ENCODE measurements at places on chromosomes 2 and 18.
A peak's percentile ranks its signal among the peaks of the same experiment; 100 is the strongest.

- no peak for DNase-seq
Measured at GRCh38 chr2:236015171-236015570, 153.0 kb downstream of the GBX2 start.

- peak; percentile 61 for DNase-seq
Measured at GRCh38 chr18:58213440-58213839, 169.4 kb downstream of the NEDD4L start.

- no peak for DNase-seq
Measured at GRCh38 chr2:146642066-146642465, 1202.8 kb upstream of the ACVR2A start.

DNA sequence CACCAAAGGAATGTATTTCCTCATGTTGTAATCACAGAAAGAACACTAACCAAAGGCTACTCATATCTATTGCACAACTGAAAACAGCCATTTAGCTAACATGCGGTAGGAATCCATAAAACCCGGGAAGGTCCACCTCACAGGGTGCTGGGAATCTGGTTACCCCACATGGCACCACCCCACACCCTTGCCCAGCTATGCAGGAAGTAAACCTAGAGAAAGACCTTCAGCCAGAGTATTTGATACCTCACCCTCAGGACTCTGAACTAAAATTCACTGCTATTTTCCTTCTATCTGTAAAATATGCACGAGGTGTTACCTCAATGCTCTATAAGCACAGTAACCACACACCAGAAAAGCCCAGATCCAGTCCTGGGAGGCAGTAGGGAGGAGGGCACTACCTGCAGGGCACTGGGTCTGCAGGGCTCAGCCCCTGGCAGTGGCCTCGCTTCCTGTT lies 45.8 kb downstream of the PTPN2 start:
- peak; percentile 91 for DNase-seq

GRCh38 chr2:118320658-118321057 lies 232.4 kb downstream of the INSIG2 start:
- no peak for DNase-seq

- no peak for DNase-seq
Measured at GRCh38 chr2:176177580-176178037, 10.9 kb upstream of the HOXD1 start.

- DNase-seq: peak; percentile 45
Measured at GRCh38 chr2:15748736-15749323, 157.2 kb downstream of the DDX1 start.

DNA sequence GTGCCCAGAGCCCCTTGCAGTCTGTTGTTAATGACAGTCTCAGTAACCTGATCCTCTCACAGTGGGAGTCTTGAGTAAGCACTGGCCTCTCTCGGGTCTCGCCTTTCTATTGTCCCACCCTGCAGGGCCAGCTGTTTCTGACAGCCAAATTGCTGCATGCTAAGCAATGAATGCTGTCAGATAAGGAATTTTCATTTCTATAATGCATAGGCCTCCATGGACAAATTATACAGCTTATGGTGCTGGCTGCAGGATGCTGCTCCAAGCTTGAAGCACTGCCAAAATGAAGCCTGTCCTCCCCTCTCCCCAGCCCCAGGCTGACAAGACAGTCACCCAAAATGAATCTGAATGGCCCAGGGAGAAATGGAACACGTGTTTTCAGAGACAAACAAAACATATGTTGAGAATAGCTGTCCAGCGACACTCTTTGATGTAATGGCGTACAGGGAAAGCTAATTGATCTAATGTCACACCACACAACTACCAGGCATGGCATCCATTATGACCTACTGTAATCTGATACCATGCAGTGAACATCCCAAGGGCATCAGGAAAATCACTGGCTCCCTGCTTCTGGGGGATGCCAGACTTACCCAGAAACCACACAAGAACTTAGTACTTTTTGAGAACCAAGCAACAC lies 36.8 kb downstream of the ACVR1 start:
- peak; percentile 72 for DNase-seq

GRCh38 chr2:1599301-1600085 lies 144.8 kb downstream of the PXDN start:
- no peak for DNase-seq

DNA sequence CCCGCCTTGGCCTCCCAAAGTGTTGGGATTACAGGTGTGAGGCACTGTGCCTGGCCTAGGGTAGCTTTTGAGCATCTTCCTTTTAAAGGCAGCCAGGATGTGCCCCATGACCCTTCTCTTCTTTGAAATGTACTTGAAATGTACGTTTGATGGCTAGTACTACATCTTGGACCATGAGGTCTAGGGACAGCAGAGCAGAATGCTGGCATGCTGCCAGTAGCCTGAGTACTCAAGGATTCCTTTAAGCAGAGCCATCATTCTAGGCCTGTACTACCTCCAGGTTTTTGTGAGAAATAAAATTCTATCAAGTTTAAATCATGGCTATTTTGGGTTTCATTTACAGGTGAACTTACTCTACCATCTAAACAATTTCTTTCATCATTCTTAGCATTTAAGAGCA lies 2.9 kb upstream of the EML6 start:
- no peak for DNase-seq

DNA sequence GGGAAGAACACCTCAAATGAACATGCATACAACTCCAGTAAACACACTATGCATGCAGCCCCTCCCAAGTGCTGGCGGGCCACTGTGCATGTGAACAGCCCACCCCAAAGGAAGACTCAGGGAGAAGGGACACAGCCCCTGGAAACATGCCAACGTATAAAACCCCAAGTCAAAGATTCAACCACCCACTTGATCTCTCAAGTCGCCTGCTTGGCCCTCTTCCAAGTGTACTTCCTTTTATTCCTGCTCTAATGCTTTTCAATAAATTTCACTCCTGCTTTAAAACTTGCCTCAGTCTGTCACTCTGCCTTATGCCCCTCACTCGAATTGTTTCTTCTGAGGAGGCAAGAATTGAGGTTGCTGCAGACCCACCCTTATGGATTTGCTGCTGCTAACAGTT lies 139.1 kb downstream of the C1D start:
- peak; percentile 22 for DNase-seq

DNA sequence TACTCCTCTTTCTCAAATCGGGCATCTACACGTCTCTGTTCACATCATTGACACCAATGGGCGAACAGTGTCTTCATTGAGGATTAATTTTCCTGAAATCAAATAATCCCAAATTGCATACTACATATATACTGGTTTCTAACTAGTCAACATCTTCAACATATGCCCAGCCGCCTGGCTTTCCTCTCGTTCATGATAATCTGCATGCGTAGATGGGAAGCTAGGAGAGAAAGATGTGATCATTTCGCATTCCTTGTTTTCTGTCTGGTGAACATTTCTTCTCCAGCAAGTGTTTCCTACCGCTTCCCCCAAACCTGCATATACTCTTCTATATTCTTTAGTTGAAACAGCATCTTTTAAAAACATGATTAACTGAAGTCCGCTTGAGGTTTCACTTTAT lies 7.4 kb downstream of the TWIST2 start:
- DNase-seq: no peak
